ENCODE measurements at places on chromosomes 7 and 10.

DNA sequence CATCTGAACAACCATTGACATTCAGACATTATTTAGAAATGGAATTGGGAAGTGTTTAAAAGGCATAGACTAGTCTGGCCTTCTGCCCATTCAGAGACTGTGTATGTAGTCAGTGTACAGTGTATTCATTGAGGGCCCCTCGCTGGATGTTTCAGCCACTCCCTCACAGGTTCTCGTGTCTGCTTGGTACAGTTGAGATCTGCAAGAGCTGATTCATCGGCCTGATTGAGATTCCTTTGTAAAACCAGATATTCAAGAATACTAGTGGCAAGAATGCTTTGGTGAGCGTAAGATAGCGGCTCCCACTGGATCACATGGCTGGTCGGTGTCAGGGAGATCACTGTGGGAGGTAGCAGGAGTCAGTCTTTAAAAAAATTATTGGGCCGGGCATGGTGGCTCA is 119.5 kb downstream of the TCF7L2 start:
- no peak for DNase-seq

DNA sequence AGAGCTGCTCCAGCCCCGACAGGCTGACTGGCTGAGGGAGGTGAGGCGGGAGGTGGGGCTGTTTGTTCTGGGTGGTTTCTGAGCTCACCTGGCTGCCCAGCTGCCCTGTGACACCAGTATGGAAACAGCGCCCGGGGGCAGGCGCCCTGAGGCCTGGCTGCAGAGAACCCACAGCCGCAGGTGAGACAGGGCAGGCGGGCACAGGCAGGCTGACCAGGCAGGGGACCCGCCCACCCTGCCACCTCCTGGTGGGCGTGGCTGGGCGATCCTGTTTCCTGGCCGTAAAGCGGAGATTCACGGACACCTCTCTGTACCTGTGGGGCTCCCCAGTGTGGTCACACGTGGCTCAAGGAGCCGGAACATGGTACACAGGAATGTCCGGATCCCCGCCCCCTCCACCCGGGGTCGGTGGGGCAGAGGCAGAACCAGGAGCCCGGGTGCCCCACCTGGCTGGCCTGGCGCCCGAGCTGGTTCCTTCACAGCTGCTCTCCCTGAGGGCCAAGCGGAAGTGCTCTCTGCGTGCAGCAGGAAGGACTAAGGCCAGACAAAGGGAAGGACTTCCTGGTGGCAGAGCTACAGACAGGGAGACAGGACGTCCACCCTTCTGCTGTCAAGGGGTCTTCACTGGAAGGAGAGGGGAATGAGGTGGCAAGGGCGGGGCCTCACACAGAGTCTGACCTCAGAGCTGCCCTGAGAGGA is 3.9 kb downstream of the MICALL2 start:
- no peak for DNase-seq

GRCh38 chr7:26538216-26538615 is 246.6 kb downstream of the SNX10 start:
- DNase-seq: no peak

GRCh38 chr7:158494162-158494586 is 93.4 kb downstream of the PTPRN2 start:
- no peak for DNase-seq

DNA sequence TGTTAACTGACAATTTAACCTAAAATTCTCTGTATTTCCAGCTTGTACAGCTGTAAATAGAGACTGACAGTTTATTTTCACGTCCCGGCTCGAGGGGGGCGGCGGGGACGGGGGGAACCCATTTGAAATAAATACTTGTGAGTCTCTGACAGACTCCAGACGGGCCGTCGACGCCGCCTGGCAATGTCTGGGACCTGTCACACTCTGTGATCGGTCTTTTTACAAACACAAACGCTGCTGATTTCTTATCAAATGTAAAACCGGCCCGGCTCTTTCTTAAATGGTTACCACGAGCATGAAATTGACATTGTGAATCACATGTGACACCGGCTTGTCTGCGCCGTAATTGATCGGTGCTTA is 57.0 kb downstream of the UNCX start:
- no peak for DNase-seq

- no peak for DNase-seq
Observed at GRCh38 chr10:56934515-56934914, 573.5 kb upstream of the ZWINT start.

DNA sequence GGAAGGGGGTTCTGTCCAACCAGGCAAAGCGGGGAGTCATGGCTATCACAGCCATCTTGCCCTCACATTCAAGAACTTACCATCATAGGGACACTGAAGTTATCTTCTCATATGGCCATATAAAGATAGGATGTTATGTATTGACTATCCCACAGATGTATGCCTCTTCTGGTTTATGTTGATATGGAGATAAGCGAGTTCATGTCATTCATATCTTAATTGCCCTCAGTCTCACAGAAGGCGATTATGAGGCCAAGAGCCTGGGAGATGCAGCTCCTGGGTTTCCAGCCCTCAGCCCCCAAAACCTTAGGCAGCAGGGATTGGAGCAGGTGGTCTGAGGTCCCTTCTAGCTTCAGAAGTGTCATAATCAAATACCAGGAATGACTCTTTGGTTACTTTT is 8.5 kb upstream of the ANKRD61 start:
- DNase-seq: no peak

DNA sequence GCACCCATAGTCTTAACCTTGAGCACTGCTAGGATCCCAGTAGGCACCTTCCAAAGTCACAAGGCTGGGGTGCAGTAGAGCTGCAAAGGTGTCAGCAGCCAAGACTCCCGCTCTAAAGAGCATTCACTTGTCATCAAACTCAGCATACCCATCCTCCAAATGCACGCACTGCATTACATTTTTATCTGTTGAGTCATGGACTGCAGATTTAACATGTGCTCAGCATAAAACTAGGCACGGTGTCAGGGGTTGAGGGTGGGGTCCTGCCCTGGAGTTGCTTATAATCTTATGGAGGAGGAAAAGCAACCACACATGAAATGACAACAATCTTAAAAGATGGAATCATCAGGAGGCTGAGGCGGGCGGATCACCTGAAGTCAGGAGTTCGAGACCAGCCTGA is 102.6 kb downstream of the PARP12 start:
- DNase-seq: no peak

GRCh38 chr10:55837273-55837672 is 523.8 kb downstream of the ZWINT start:
- DNase-seq: no peak

DNA sequence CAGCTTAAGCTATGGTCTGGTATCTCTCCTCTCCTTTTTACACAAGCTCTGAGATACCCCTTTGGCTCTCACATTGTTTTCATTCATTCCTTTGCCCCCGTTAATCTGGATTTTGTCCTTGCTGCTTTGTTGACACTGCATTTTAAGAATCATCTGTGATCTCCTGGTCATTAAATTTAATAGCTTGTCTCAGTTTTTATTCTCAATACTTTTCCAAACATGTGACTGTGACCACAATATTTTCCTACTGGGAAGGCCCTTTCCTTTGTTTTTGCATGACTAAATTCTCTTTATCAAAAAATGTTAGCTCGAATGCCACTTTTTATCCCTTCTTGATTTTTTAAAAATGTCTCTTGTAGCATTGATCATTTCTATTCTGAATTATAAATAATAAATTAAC is 171.2 kb downstream of the SUGCT start:
- DNase-seq: no peak

- no peak for DNase-seq
Observed at GRCh38 chr10:61301575-61301974, 151.6 kb downstream of the TMEM26 start.

DNA sequence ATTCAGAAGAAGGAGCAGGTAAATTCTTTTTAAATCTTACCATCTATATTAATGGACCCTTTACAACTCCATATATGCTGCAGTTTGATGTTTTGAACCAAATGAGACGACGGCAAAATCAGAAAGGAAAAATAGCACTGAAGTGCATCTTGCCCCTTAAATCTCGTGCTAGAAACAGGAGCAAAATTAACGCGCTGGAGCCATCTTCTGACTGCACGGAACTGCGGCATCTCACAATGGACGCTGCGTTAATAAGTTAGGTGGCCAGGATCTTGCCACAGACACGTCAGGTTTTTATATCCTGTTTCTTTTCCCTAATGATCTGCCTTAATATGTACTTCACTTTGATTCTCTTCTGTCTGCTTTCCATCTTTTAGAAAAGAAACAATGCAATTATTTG is 354.5 kb downstream of the TFEC start:
- DNase-seq: no peak

DNA sequence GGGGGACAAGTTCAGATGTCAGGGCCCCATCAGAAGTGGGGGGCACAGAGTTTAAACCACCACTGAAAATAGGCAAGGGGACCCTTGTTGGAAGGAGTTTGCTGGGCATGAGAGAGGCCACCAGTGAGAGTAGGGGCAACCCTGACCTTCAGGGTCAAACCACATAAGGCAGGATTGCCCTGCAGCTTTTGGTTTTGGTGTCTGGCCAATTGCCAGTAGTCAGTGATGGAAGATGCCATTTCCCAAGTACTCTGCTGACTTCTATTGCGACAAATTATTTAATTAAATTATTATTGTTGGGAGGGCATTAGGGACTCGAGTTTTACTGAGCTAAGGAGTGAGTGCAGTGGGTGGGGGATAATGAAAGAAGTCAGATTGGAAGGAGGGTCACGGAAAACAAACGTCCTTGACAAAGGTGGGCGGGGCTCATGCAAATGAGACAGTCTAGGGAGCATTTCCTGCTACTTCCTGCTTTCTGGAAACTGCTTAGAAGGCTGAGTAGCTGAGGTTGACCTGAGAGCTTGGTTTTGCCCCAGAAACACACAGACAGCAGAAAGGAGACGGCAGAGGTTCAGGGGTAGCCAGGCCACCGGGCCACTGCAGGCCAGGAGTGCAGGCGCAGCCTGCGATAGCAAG is 74.2 kb upstream of the ANLN start:
- no peak for DNase-seq

DNA sequence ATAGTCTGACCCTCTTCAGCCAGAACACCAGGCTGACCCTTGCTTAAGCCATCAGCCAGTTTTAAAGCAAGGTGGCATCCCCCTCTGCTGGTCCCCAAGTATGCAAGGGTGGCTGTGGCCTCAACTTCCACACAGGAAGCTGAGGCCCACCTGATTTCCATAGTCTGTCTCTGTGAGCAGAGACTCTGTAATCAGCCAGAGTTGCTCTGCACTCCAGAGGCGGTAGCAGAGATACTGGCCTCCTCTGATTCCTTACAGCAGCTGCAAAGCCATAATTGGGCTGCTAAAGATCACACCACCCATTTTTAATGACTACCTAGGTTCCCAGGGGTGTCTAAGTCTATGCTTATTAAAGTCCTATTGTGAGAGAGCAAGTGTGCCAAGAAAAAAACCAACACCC is 1.8 kb downstream of the PDAP1 start:
- no peak for DNase-seq

GRCh38 chr7:143362131-143363015 is at the start of gene FAM131B:
Gene FAM131B, minus strand, starts transcription at chr7:143362713. Its CDS starts 110 bp downstream, at chr7:143362603.
- DNase-seq: no peak

GRCh38 chr7:47458057-47458456 is 123.9 kb downstream of the TNS3 start:
- no peak for DNase-seq

DNA sequence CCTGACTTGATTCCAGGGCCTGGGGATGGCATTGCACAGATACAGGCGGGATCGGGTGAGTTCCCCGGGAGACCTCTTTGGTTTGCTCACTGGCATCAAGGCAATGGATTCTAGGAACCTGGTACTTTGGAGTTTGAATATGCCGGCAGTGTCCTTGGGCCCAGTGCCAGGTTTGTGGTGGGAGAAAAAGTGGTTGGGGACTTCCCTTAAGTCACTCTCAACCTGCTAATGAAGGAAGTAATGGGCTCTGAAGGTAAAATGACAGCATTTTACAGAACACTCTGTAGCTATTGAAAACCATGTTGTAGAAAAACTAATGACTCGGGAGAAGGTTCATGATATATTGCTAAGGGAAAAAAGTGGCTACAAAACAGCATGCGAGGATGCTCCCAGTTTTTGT is 129.9 kb downstream of the CFAP58 start:
- no peak for DNase-seq

DNA sequence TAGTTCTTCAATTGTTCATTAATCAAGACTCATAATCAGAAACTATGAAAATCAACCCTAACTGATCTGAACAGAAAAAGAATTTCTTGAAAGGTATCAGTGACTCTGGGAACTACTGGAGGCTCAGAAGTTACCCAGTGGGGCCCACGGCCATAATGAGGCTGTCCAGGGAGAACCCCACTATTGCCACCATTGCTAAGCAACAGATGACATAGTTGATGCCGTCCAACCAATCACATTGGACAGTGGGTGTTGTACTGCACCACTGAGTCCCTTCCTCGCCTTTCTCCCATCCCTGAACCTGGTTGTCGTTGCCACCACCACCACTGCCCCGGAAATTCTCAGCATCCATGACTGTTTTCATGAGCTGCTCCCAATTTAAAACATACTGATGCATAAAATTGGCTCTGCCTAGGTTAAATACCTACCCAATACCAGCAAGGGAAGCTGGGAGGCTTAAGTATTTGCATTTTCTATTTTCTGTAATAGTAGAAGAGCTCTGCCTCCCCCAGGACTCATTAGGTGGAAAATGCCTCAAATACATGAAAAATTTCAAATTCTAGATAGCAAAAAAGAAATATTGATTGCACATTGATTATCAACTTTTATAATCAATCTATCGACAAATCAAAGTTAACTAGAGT is 26.7 kb upstream of the USP6NL start:
- no peak for DNase-seq

- no peak for DNase-seq
Observed at GRCh38 chr10:114635101-114635500, 23.0 kb downstream of the ABLIM1 start.

GRCh38 chr7:134104166-134104565 is 23.0 kb upstream of the LRGUK start:
- DNase-seq: no peak

- DNase-seq: no peak
Observed at GRCh38 chr7:84484502-84485079, 290.0 kb upstream of the SEMA3A start.

GRCh38 chr10:63119041-63119440 is 14.1 kb upstream of the NRBF2 start:
- no peak for DNase-seq

DNA sequence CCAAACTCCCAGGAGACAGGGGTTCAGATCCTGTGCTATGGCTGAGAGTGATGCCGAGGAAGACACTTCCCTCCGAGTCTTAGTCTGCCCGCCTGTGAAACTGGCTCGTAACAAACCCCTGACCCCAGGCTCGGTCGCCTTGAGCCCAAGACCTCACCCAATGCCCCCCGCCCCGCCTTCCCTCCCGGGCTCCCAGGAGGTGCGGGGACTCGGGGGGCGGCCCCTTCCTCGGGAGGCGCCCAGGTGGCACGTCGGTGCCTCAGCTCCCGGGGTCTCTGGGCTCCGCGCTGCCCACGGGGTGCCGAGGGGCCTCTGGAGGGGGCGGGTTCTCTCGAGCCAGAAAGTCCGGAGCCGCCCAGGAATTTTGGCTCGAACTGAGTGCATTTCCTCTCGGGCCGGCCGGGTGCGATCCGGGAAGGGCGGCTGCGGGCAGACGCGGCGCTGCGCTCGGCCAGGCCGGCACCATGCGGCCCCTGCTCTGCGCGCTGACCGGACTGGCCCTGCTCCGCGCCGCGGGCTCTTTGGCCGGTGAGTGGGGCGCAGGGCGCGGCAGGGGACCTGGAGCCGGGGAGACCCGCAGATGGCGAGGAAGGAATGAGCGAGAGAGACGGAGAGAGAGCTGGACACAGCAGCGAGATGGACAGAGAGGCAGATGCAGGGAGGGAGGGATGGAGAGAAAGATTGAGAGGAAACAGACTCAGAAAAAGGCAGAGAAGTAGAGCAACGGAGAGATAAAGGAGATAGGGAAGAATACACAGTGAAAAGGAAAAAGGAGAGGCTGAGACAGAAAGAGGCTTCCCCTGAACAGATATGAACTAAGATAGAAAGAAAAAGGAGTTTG is at the start of gene PLAC9:
Gene PLAC9 (plus strand): TSS at position 432 of the 841 bp plus-strand sequence. CDS start 33 bp downstream, at position 465.
- no peak for DNase-seq

All from effector CD4-positive, alpha-beta T cell (primary cell).